SK-N-SH (cell line): ENCODE measurements at places on chromosomes 6 and 20. TPM values are rescaled to one million over a fixed set of nuclear protein-coding genes. Genes with fewer than 3 reads are reported as not detected.

GRCh38 chr6:48200869-48201390 is 89.9 kb upstream of the PTCHD4 start:
- no peak for DNase-seq

- no peak for DNase-seq
Measured at GRCh38 chr20:57669632-57670031, 40.2 kb downstream of the PMEPA1 start.

DNA sequence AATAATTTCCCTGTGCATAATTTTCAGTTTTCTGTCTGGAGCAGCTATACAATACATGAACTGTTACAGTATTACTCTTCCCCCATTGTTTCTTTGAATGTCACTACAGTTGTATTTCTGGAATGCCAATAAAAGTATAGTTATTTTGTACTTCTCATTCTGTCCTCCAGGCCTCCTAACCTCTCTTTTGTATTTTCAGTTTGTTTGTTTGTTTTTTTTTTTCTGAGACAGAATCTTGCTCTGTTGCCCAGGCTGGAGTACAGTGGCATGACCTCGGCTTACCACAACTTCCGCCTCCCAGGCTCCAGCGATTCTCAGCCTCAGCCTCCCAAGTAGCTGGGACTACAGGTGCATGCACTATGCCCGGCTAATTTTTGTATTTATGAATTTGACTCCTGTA is 16.8 kb upstream of the ARID1B start:
- DNase-seq = no peak

DNA sequence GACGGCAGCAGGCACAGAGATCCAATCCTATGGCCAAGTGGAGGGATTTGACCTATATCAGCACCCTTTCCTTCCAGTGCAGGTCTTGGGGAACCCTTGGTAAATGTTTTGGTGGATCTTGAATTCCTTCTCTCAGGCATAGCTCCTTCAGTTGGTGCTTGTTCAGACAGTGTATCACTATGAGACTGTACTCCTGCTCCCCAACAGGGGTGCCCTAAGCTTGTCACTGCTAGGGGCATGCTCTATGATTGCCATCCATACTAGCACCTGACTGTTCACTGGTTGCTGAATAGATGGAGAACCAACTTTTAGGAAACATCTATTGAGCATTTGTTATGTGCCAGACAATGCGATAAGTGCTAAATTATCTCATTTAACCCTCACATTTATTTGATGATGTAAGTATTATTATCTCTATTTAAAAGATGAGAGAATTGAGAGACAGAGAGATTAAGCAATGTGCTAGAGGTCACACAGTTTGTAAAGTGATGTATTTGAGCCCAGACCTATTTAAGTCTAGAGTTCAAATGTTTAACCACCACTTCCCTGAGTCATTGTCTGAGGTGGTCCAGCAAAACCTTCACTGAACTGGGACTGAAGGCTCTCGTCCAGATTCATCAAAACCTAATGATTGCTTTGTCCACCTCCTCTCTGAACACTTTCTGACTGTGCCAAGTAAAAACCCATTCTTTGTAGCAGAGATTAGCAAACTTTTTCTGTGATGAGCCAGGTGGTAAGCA is 34.3 kb downstream of the ADGRF1 start:
- DNase-seq = no peak

DNA sequence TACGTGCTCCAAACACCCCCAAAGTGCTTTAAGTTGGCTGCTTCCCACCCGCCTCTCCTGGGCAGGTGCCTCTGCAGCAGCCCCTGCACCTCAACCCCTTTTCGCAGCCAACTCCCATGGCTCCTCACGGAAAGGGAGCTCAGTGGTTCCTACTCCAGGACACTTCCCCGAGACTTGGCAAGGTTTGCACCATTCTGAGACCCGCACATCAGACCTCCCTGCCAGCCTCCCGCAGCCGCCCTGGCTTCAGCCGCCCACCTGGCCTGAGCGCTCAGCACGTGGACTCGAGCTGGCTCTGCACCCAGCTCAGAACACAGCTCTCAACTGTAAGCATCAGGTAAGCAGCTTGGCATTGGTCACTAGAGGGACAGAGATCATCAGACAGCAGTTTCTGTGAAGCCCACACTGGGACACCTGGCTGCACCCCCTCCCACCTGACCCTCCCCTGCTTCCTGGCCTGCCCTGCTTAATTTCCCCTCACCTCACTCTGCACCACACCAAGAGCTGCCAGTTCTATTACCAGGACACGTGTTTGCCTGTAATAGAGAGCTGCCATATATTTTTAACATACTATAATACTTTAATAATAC is 28.5 kb downstream of the GMDS start:
- no peak for DNase-seq

- DNase-seq = peak; percentile 3
Measured at GRCh38 chr6:34157851-34158250, 12.0 kb upstream of the GRM4 start.

GRCh38 chr20:34887023-34887422 is 10.6 kb downstream of the ACSS2 start:
- DNase-seq = no peak

DNA sequence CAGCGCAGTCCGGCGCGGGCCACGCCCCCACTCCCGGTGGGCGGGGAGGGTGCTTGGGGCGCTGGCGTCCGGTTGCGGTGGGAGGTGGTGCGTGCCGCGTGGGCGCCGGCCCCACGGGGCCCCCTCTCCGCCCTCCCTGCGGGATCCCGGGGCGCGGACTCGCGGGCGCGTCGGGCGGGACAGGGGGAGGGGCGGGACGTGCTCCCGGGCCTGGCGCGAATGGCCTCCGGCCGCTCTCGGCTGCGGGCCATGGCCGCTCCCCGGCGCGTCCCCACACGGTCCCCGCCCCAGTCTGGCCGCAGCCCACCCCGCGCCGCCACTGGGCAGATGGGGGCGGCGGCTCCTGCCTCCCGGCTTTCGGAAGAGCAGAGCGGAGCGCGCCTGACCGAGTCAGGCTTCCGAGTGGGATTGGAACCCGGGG is 771 bp upstream of the PPP1R3G start:
- DNase-seq = peak; percentile 72

GRCh38 chr20:52800734-52801627 is 171.2 kb upstream of the TSHZ2 start:
- DNase-seq = peak; percentile 34

DNA sequence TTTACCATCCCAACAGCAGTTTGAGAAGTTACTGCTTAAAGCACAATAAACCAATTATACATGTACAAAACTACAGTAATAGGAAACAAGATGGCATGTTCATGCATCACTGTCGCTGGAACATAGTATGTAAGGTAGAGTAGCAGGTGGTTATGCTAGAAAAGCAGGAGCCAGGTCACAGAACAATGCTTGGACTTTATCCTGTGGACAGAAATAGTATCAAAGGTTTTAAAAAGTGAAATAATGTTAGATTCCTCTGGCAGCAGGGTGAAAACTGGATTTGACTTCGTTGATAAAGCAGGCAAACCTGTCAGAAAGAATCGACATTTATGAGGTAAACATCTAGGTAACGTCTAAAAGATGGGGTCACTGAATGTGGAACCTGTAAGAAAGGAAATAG is 2.5 kb downstream of the BLOC1S5 start:
- no peak for DNase-seq

DNA sequence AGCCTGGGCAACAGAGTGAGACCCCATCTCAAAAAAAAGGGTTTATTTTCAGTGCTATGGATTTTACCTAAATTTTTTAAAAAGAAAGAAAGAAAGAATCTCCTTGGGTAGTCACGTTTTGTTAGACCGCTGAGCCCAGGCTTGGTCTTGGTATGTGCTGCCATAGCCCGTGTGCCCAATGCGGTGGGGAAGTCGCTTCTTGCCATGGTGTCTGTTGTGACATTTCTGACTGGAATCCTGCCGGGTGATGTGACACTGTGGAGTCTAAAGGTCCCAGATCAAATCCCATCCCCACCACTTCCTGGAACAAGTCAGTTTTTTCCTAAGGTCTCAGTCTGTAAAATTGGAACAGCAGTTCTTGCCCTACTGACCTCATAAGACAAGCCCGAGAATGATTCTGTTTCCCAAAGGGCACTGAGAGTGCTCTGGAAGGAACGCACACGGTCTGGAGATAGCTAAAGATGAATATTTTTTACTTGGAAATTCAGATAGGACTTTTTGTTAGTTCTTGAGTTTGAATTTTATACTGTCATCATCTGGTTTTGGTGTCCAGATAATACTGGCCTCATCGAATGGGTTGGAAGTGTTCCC is 225.8 kb downstream of the EYA2 start:
- DNase-seq = no peak

DNA sequence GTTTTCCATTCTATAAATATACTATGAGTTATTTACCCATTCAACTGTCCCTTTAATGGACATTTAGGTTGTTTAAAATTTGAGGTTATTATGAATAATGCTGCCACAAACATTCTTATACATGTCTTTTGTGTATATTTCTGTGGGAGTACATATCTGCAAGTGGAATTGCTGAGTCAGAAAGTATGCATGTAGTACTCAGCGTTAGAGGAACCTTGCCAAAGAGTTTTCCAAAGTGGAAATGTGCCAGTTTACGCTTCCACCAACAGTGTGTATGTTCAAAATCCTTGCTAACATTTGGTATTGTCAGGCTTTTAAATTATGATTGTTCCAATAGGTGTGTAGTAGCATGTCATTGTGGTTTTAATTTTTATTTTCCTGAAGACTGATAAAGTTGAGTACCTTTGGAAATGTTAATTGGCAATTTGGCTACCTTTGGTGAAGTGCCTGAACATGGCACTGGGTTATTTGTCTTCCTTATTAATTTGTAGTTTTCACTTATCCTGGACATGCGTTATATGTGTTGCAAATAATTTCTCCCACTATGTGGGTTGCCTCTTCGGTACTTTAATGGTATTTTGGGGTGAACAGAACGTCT is 341.2 kb downstream of the CD83 start:
- DNase-seq = no peak

DNA sequence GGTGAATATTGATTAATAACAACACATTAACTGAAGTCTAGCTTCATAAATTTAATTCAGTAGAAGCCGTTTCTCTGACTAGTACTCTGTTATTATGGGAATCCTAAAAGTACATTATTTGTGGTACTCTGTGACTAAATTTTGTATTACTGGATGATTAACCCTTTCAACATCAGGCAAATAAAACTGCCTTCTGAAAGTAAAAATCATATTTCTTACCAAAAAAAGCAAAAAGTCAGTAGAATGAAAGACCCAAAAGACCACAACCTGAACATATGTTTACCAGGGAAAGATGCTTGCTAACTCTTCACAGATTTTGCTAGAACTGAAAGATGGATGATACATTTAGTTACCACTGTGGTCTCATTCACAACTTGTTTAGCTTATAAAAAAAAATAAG is 73.2 kb downstream of the AHI1 start:
- DNase-seq = no peak

- DNase-seq = no peak
Measured at GRCh38 chr6:160662429-160662828, 1.6 kb downstream of the LPA start.

- DNase-seq = no peak
Measured at GRCh38 chr20:15795305-15796019, 777.8 kb downstream of the KIF16B start.

DNA sequence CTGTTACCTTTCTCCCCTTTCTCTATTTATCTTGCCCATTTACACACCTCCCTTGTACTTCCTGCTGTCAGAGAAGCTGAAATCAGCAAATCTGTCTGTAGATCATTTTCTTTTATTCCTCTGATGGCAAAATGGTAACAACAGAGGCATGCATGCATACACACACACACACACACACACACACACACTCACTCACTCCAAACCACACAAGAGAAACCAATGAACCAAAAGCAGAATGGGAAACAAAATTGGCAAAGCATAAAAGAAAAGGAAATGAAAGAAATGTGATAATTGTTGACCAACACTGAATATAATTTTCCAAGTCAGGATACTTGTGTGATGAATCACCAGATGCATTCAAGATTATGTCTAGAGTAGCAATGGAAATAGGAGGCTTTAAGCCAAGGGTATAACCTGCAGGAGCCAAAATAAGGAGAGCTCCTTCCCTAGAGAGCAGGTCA is 172.4 kb downstream of the PLCB4 start:
- no peak for DNase-seq

Gene ZSCAN31
- polyA plus RNA-seq = 1.9 and 2.1 TPM in 2 replicates

Gene B3GALT4
- polyA plus RNA-seq = 0.55 and 0.56 TPM in 2 replicates

Gene KIF6
- 0.13 and 0.18 TPM in 2 replicates for polyA plus RNA-seq

Gene KCNK17
- polyA plus RNA-seq = not detected in 2 replicates

Gene CDSN
- 0.02 TPM in 1 of 2 replicates, not detected in the other for polyA plus RNA-seq

Gene MEI4
- not detected in 2 replicates for polyA plus RNA-seq

Gene TRIM31
- not detected in 2 replicates for polyA plus RNA-seq
